ENCODE measurements at places on chromosomes 11 and 22. TPM values are rescaled to one million over a fixed set of nuclear protein-coding genes. Genes with fewer than 3 reads are reported as not detected.

EMID1 gene
- total RNA-seq = 1.1 TPM

ACRV1 gene
- 0.26 TPM for total RNA-seq

GGTLC2 gene
- not detected for total RNA-seq

MMP12 gene
- total RNA-seq = not detected

All from Panc1 (cell line).